ENCODE measurements at places on chromosomes 5 and 9.

- no peak for DNase-seq
Measured at GRCh38 chr5:78755822-78756429, 107.4 kb upstream of the LHFPL2 start.

DNA sequence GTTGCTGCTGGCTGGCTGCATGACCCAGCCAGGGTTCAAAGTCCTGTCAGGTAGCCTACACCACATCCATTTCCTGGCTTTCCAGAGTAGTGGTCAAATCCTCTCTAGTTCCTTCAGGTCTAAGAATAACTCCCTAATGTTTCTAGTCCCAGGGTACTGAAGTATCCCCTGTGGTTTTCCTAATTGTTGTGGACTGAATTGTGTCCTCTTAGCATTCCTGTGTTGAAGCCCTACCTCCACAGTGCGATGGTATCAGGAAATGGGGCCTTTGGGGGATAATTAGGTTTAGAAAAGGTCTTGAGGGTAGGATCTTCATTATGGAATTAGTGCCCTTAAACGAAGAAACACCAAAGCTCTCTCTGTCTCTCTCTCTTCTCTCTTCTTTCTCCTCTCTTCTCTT lies 191.8 kb upstream of the CCNG1 start:
- no peak for DNase-seq

DNA sequence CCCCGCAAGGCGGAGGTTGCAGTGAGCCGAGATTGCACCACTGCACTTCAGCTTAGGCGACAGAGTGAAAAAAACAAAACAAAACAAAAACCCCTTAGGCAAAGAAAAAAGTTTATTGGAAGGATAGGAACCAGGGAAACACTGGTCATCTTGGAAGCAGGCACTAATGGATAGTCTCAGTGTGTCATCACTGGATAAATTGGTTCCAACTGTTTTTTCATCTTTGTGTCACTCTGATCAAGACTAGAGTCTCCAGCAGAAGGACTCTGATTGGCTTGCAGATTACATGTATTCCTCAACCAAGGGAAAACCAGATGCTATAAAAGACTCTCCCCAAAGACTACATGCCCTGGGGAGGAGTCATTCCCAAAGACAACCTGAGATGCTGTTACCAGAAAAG lies 35.0 kb upstream of the HMHB1 start:
- DNase-seq, result no peak

DNA sequence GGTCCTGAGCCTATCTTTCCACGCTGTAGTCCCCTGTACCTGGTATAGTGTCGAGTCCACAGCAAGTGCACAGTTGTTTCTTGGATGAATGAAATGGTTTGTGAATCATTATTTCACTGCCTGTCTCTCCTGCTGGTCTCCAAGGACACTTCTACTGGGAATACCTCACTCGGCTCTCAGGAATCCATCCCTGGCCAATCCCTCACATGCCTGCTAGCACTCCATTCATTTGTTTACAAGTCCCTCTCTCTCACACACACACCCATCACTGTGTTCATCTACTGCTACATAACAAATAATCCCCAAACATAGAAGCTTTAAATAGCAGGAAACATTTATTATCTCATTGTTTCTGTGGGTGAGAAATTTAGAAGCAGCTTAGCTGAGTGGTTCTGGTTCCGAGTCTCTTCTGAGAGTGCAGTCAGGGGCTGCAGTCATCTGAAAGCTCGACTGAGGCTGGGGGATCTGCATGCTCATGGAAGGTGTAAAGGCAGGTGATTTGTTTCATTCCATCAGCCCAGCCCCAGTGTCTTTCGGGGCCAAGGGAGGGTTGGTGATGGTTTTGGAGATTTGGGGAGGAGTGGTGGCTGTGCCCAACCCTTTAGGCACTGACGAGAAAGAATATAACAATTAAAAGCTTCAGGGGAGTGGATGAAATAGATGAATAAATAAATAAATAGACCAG lies 132.7 kb upstream of the IER5L start:
- DNase-seq, result no peak

DNA sequence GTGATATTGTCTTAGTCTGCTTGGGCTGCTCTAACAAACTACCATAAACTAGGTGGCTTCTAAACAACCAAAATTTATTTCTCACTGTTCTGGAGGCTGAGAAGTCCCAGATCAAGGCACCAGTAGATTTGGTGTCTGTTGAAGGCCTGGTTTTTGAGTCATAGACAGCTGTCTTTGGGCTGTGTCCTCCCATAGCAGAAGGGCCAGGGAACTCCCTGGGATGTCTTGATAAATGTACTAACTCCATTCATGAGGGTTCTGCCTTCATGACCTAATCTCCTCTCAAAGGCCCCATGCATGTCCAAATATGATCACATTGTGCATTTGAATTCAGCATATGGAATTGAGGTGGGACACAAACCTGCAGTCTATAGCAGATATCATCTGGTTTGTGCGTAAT lies 121.2 kb downstream of the CHSY3 start:
- no peak for DNase-seq

DNA sequence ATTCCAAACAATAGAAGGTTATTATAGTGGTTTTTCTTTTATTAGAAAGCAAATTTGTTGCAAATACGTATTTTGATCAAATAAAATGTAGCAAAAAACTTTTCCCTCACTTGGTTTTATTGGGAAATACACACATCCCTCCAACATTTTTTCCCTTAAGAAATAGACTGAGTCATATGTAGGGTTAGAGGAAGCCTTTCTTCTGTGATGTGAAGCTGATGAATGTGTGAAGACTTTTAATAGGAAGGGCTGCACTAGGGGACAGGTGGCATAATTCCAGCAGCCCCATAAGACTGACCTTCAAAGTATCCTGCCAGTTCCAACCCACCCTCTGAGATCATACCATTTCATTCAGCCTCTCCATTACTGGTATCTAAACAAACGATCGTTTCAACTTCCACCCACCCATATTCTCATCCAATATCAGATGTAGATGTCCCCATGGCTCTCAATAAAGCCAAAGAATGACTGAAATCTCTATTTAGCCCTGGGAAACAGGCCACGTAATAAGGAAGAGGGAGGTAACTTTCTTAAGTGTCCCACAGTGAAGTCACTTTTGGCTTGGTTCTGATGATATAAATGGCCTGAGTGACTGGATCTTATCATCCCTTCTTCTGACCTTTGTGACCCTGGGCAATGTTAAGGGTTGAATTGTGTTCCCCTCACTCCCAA lies 64.7 kb upstream of the LPAR1 start:
- DNase-seq, result no peak

DNA sequence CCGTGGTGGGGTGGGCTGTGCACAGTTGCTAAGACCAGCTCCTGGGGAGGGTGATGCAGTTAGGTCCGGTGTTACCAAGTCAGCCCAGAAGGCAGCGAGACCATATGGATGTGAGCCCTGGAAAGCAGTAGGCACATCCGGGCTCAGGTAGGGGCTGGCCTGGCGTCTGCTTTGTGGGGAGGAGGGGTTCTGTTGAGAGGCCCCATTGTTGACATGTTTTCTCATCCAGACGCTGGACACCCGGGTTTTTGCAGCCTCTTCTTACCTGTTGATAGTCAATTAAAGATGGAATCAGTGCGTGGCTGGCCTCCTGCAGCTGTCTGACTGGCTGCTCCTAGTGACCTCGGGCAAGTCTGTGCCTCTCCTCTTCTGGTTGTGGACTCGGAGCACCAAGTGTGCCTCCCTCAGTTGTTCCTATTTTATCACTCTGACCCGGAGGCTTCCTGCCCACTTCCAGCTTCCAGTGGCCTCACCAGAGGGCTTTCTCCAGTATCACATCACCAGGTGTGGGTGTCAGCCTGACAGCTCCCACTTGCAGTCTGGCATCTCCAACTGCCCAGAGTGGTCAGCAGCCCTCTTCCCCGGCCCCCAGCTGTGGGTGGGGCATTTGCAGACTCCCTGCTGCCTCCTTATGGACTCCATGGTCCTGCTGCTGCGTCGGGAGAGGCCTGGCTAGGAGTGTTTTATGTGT lies 90.8 kb downstream of the EHMT1 start:
- no peak for DNase-seq

- DNase-seq, result no peak
Measured at GRCh38 chr5:28517691-28518090, 1479.3 kb upstream of the CDH9 start.

GRCh38 chr9:7354704-7355103 lies 444.9 kb downstream of the DMAC1 start:
- no peak for DNase-seq

- no peak for DNase-seq
Measured at GRCh38 chr9:95383185-95383676, 65.7 kb upstream of the FANCC start.

- DNase-seq, result peak; percentile 24
Measured at GRCh38 chr5:96569332-96569731, 92.8 kb upstream of the CAST start.

DNA sequence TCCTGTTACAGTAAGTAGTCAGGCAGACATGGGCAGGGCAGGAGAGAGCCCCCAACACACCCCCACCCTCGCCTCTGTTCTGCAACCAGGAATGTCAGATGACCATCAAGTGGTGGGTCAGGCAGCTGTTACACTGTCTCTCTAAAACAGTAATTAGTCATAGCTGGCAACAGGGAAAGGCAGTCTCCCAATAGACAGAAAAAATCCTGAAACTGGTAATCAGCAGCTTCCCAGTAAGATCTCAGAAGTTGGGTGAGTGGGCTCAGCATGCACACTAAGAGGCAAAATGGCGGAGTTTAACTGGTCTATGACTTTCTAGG lies 90.2 kb downstream of the C5orf15 start:
- DNase-seq, result no peak

DNA sequence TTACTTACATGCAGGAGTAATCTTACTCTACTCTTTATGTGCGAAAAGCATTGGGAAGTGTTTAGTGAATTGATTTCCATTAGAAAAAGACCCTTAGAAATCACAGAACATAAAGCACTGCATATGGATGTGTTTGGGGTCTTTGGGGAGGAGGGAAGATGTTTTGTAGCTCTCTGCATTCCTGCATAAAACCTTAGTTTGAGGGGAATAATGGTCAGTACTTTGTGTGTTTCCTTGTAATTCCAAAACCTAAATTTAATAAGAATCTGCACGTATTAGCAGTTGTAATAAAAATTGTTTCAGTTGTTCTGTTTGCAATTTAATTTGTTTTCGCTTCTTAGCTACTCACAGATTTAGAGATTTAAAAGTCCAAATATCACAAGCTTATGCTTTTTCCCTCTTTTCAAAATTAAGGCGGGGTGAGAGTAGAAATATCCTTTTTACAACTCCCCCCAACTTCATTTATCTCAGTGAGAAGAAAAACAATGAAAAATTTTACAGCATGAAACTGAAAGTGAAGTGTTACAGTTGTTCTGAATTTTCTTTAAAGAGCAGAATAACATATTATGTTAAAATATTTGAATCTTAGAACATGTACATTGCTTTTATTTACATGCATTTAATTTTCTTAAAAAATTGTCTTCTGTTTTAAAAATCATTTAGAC lies 143.8 kb downstream of the SMARCA2 start:
- peak; percentile 42 for DNase-seq

- DNase-seq, result peak; percentile 58
Measured at GRCh38 chr5:124665625-124666024, 80.8 kb downstream of the ZNF608 start.

DNA sequence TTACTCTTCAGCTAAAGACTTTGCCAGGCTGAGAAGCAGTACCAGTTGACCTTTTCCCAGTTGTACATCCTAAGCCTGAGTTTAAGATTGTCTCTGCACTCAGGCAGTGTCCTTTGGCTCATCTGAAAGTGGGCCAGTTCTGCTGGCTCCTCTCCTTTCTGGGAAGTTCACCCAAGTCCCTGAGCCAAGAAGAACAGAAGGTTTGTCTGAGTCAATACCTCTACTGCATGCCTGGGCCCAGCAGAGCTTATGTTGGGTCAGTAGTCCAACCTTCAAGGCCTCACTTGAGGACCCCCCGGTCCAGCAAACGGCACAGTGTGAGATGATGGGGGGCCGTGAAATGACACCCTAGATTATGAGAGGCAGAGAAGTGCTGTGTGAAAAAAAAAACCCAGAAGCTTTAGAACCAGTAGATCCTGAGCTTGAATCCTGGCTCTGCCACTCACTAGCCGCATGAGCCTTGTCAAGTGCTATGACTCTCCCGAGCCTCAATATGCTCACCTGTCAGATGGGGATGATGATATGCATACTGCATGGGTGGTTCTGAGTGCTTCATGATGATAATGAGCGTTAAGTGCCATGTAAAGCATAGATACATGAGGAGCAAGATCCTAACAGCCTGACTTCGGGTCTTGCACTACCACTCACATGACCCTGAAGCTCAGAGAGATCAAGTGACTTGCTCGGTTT lies 156.0 kb downstream of the MACROH2A1 start:
- DNase-seq, result no peak

- DNase-seq, result no peak
Measured at GRCh38 chr5:119681734-119682133, 52.4 kb downstream of the FAM170A start.

DNA sequence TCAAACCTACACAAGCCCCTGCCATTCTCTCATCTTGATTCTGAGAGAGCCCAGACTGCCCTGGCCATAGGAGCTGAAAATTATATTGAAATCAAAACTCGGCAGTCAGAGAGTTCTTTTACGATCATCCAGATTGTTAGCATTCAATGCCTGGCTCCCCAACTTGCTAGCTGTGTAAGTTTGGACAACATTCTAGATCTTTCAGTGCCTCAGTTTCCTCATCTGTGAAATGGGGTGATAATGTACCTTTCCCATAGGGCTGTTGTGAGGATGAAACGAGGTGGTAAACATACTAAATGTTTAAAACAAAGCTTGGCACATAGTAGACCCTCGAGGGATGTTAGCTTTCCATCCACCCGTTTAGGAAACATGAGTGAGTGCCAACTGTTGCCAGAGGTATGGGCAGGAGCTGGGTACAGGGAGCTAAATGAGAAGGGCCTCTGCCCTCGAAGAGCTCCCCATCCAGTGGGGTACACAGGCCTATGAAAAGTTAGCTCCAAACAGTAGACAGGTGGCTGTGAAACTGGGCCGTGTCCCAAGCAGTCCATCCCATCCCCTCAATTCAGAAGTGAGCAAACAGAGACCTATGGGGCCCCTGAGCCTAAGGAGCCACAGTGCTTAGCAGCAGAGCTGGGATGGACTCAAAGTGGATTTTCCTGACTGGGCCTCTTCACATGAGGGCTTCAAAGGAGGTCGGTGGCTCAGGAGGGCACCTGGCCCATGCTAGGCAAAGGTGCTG lies 17.3 kb upstream of the IGFBPL1 start:
- no peak for DNase-seq

- DNase-seq, result no peak
Measured at GRCh38 chr5:162858770-162859169, 578.6 kb upstream of the CCNG1 start.

DNA sequence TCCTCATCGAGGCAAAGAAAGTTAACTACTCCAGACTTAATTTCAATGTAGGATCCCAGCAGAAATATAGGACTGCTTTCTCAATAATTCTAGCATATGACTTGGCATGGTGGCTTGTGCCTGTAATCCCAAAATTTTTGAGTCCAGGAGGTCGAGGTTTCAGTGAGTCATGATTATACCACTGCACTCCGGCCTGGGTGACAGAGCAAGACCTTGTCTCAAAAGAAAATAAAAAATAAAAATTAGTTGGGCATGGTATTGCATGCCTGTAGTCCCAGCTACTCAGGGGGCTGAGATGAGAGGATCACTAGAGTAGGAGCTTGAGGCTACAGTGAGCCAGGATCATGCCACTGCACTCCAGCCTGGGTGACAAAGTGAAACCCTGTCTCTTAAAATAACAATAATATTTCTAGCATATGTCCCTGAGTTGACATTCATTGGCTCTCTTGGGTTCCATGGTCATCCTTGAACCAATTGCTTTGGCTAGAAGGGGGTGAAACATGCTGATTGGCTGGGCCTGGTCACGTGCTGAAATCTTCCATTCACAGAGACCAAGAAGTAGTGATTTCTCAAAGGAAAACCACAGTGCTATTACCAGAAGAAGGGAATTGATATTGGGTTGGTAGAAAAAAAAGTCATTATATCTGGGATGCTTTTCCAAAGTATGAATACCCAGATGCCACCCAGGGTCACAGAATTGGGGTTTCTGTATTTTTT lies 31.6 kb upstream of the GARNL3 start:
- no peak for DNase-seq

All from NCI-H69 (cell line).